ENCODE measurements at places on chromosomes 12 and 14.

- DNase-seq = no peak
These were observed 67.0 kb downstream of the PRKCH start for GRCh38 chr14:61388173-61388975.

GRCh38 chr14:105180592-105181548, at the start of gene NUDT14:
Gene NUDT14, minus strand, starts transcription at chr14:105181312. Its CDS starts 103 bp downstream, at chr14:105181209.
- no peak for DNase-seq

- DNase-seq = no peak
These were observed 11.9 kb downstream of the VRTN start for GRCh38 chr14:74360163-74360562.

DNA sequence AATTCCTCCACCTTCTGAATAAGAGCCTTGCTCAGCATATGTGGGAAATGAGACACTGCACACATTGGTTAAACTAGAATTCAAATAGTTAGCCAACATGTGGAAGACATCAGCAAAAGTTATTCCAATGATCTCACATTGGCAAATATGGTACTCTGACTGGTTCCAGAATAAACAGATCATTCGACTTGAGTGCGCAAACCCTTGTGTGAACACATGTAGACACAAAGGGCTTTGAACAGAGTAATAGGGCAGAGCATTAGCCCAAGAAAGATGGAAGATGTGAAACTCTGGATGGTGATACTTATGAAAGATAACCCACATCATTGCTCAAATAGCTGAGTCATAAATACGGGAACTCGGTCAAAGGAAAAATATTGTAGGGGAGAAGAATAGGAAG, 1133.4 kb upstream of the SEL1L start:
- DNase-seq = no peak

DNA sequence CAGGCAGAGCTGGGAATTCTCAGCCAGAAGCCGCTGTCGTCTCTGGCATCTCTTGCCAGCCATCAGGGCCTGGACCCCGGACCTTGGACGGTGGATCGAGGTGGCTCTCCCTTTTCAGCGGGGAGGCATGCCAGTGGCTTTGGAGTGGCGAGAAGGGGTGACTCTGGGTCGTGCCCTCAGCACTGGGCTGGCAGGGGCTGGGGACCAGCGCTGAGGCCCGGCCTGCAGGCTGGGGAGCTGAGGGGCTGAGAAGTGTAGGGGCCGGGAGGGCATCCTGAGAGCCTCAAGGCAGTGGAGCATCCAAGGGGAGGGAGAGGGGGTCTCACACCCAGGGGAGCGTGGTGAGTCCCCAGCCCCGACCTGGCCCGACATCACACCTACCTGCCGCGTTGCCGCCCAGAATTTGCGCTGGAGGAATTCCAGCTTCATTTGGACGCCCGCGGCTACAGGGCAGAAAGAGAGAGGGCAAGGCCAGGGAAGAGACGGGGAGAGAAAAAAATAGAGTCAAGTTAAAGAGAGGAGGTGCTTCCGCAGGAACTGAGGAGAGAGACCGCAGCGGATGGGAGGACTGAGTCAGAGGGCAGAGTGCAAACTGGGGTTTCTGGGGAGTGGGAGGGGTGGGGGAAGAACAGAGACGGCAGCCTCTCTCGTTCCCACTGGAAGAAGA, 9.0 kb upstream of the LRTM2 start:
- DNase-seq = no peak

DNA sequence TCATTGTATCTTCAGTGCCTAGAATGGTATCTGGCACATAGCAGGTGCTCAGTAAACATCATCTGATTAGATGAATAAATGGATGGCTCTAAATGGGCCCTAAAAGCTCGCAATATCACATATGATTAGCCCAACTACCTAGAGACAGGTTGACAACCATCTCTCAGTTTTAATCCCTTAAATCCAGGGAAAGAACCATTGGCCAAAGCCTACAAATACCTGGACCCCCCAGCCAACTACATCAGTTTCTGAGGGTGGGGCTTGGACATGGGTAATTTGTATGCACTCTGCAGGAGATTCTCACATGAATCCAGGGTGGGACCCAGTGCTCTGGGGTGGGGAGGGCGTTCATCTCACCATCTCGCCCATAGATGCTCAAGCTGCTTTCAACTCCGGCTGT, 4.8 kb upstream of the DTX1 start:
- no peak for DNase-seq

DNA sequence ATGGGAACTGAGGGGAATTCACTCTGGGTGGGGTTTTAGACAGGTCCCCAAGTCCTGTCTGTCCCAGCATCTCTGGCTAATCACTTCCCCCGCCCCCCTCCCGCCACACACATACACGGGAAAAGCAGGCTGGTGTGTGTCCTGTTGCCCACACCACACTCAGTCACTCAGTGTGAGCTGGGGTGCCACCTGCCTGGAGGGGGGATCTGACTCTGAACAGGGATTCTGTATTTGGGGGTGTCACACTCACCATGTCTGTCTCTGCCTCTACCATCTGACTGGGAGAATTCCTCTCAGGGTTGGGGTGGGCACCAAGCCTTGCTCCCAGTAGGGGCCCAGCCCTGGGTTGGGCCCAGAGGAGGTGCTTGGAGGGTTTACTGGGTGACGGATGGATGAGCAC, 31.1 kb downstream of the SH2B3 start:
- DNase-seq = no peak

DNA sequence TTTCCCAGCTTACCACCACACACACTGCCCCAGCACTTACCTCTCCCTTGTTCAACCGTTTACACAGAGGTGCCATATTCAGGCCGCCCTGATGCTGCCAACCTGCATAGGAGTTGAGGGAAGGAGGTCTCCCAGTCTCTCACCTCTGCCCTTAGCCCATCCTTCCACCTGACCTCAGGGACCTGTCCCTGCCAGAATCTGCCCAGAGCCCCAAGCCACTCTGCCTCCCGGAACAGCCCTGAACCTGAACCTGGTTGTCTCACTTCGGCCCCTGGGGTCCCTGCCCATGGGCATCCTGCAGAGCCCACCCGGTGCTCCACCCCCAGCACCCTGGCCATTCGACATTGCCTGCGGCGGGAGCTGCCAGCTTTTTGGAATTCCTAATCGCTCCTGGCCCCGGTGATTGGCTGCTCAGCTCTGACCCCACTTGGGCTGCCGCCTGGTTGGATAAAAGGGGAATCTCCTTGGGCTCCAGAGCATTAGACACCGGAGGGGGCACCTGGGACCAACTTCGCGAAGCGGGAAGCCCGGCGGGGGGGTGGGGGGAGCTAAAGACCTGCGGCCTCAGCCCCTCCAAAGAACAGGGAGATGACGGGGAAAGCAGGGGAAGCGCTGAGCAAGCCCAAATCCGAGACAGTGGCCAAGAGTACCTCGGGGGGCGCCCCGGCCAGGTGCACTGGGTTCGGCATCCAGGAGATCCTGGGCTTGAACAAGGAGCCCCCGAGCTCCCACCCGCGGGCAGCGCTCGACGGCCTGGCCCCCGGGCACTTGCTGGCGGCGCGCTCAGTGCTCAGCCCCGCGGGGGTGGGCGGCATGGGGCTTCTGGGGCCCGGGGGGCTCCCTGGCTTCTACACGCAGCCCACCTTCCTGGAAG, at the start of gene VSX2:
Gene VSX2 (plus strand): TSS at position 476 of the 874 bp plus-strand sequence. CDS start 113 bp downstream, at position 589.
- no peak for DNase-seq

DNA sequence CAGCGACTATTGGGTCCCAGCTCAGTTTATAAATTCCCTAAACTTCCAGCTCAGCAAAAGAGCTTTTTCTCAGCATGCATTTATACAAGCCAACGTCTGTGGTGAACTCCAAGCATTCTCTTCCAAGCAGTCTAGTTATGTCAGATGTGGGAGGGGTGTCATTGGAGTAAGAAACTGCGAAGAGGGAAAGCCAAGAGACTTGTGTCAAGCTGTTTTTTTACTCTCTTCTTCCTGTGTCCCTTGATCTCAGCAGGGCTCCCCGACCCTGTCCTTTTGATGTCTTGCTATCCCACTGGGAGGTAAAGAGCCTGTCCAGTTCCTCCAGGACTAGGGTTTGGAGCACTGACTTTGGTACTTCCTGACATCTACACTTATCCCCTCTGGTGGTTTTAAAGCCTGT, 69.0 kb downstream of the PPM1H start:
- no peak for DNase-seq

Measured in NCI-H1417 treated with DMSO at 0.1 percent for 48 hours (cell line).